ENCODE measurements at places on chromosomes 3 and 15.

DNA sequence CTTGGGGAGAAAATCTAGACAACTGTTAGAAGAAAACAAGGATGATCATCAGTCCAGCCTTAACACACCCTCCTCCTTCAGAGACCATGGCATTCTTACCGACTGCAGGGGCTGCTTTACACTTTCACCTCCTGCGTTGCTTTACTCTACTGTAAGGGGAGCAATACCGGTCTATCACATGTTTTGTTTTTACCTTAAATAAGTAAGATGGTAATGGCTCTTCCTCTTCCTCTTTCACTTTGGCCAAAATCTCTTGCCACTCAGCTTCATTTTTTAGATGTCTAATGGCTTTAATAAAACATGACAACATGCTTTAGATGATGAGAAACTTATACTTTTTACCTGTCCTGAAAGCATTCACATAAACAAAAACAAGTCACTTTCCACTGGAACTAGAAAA is 33.4 kb upstream of the STIMATE start:
- DNase-seq = no peak

GRCh38 chr15:73493922-73494321 is 51.0 kb downstream of the REC114 start:
- DNase-seq = no peak

DNA sequence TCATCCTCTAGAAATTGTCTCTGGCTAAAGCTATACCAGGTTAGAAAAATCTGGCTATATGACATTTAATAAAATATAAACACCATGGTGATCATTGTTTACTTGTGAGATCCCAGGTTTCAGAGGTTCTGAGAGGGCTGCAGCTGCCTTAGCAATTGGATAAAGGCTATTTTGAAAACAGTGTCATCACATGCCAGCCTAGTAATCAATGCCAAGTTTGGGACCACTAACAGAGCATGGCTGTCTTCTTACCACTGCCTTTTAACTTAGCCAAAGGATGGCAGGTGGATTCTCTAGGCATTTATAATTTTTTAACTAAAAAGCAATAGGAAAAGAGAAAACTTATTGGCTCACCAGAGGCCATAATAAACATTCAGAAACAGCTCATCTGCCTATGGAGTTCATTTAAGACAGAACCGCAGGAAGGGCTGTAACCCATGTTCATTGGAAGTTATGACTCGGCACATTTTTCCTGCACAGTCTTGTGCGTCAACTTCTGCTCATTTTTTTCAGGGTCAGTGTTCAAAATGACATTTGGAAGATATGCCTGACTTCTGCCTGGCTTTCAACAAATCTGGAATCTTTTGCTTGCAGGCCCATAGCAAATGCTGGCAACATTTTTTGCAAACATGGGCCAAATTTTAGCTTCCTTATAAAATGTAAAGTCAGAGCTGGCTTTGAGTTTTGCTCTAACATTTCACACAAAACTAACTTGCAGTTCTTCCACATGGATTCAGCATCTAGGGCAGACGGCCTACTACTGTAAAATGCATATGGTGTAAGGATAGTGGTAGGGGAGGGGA is 476.0 kb upstream of the TBL1XR1 start:
- DNase-seq = peak; percentile 59

DNA sequence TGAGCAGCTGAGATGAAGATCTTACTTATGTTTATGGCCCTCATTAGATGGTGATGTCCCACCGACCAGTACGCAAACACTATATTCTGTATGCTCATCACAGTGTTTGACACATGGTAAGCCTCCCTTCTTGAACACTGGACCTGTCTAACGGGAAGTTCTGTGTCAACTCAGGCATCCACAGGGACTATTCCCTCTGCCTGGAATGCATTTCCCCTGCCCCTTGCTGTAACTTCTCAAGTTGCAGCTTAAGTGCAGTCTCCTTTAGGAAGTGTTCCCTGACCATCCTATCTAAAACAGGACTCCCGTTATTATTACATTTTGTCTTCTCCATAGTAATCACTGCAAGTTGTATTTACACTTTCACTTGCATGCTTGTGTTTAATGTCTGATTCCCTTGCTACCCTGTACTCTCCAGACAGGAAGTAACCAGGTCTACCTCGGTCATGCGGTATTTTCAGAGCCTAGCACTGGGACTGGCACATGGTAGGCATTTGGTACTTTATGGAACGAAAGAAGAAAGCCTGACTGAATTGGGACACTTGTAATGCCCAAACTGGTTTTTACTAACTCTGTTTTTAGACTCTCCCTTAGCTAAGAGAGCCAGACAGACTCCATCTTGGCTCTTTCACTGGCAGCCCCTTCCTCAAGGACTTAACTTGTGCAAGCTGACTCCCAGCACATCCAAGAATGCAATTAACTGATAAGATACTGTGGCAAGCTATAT is 8.7 kb downstream of the DET1 start:
- no peak for DNase-seq

DNA sequence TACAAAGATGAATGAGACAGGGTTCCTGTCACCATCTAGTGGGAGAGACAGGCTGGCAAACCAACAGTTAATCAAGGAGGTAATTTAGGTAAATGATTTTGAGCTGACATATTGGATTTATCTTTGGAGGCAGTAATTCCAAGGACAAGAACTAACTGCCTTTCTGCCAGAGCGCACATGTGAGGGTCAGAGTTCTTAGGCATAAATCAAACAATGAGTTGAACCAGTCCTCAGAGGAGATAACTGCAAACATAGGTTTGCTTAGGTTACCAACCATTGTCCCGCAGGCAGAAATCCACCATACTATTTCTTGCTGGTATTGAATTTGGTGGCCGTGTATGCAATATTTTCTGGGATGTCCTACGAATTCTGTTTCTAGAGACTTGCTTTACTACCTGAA is 14.2 kb upstream of the PPP1R2 start:
- no peak for DNase-seq

- DNase-seq = peak; percentile 44
These were observed 337.7 kb upstream of the AGTR1 start for GRCh38 chr3:148360051-148360450.

DNA sequence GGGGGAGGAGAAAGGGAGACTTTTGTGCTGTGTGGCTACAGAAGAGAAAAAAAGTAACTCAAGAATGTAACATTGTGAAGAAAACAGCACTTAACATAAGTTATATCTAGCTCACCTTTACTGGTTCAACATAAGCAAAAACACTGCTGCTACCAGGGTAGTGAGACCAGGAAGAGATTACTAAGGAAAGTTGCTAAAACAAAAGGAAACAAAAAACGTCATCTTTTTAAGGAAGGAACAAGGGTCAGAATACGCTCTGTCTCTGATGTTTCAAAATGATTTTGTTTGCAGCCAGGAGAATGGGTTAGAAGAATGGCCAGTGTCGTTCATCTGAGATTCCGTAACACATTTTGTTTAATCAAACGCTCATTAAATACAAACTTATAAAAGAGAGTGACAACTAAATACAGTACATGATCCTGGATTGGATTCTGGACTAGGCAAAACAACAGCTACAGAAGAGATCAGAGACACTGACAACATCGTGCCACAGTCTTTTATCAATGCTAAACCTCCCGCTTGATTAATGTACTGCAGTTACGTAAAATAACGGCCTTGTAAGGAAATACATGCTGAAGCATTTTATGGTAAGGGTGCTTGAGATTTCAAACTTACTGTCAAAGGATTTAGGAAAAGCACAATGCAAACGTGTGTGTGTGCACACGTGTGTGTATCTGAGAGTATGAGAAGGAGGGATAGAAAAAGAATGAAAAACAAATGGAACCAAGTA is 67.7 kb downstream of the FOXP1 start:
- DNase-seq = no peak

- DNase-seq = no peak
These were observed 11.6 kb upstream of the SEMA5B start for GRCh38 chr3:123039178-123039577.

DNA sequence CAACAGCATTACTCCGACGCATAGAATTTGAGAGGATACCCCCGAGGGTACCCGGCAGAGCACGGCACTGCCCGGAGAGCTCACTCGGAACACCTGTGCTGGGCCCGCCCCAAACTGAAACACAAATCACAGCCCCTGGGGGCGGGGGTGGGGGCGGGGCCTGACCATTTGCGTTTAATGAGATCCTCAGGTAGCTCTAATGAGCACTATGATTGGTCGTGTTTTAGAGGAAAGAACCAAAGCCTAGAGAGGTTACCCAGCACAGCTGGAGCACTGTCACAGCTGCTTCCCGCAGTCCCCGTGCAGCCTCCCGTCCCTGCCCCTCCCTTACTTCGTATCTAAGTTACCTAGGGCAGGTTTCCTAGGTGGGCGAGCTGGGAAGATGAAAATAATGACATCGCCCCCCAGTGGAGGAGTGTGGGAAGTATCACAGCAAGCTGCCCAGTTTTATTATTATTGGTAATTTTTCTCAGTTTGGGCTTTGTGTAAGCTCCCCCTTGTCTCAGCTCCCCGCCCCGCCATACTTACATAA is 187.1 kb downstream of the PDE8A start:
- no peak for DNase-seq

- no peak for DNase-seq
These were observed 59.6 kb upstream of the MRPS22 start for GRCh38 chr3:139284221-139284620.

DNA sequence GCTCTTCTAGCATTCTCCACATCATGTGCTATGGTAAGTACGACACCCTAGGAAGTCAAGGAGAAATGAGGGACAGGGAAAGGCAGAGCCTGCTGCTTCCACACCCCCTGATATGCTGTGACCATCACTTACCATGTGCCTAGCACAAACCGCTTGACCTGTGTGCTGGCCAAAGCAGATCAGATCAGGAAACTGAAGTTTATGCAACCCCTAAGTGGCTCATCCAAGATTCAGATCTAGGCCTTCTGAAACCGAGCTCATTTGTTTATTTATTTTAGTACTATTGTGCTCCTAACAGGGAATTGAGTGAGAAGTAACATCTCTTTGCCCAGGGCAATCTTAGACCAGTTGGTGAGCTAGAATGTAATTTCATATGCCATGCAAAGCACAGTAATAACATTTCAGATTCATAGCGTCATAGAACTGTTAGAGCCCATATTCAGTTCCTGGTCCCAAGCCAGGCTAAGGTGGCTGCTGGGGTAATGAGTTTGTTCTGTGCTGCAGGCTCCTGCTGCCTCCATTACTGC is at the start of gene RTP2:
Gene RTP2 (minus strand): TSS at position 51 of the 527 bp plus-strand sequence. CDS start 429 bp downstream, outside the sequence.
- no peak for DNase-seq

DNA sequence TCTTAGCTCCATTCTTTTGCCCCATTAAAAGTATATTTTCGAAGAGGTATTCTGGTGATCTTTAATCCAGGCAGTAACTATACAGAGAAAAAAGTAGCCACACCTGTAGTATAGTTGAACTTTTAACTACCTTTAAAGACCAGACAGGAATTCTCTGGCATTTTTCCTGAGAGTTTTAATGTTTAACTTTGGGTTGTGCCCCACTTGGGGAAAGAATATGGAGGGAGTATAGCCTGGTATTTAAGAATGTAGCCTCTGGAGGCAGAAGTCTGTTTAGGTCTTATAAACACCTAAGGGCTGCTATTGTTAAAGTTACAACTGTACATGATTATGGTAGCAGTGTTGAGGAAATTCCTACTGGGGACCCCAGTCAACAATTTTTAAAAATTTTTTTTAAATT is 19.3 kb downstream of the C3orf85 start:
- no peak for DNase-seq

DNA sequence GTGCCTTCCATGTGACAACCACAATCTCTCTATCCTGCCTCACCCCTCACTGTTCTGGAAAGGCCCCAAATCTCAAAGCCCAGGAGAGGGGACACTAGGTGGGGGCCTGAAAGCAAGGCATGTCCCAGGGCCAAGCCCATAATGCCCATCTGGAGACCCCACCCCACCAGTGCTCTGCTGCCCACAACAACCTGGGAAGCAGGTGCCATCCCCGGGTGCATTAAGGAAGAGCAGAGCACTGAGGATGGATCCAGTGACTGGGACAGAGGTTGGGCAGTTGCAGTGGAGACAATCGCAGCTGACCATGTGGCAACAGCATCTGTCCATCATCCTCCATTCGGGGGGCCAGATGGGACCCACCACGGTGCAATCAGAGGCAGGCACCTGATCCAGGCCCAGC is 106.2 kb upstream of the PRR20G start:
- DNase-seq = no peak

DNA sequence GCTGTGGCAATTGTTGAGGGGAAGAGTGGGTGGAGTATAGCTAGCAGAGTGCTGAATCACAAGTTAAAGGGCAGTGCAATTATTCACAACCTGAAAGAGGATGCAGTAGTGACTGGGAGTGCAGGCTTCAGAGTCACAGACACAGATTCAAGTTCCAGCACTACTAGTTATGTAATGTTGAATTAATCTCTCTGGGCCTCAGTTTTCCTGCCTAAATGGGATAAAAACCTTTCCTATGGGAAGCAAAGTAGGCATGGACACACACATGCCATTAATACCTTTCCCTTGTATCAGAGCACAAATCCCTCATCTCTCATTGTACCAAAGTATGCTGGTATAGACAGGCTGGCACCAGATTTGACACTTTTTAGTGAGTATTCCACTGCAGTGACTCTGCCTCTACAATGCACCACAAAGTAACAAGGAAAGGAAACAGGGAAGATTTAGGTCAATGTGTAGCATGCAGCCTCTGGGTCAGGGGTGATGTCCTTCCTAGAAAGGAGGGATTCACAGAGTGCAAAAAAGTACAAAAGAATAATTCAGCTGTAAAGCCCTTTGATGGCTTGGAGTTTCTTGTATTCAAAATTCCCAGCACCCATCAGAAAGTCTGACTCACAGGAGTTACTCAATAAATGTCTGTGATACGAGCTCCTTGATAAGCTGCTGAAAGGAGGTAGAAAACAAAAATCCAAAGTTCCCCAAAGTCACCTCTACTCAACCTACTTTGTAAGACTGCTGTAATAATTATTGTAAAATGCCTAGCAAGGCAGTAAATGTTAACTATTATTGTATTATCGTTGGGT is 507.5 kb upstream of the TGFBR2 start:
- peak; percentile 37 for DNase-seq

GRCh38 chr3:171044384-171044783 is 17.9 kb upstream of the SLC2A2 start:
- DNase-seq = no peak

- peak; percentile 9 for DNase-seq
These were observed 153.4 kb downstream of the EBLN2 start for GRCh38 chr3:73214846-73215245.

DNA sequence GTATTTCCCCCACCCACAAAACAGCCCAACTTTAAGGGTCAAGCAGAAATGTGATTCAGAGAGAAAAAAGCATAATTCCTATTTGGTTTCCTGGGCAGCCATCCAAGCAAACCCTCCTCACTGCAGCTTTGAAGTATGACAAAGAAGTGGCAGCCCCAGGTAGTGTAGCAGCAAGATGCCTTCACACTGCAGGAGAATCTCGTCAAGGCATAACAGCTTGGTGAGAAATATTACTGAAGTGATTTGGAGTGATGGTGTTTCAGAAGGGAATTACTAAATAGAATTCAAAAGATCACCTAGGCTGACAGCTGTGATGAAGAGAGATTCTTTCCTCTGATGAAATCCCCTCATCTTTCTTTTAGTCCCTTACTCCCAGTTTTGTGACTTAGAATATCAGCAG is 173.9 kb downstream of the PYDC2 start:
- DNase-seq = no peak

- no peak for DNase-seq
These were observed 135.7 kb downstream of the MEIS2 start for GRCh38 chr15:36964626-36965025.

- DNase-seq = no peak
These were observed 202.3 kb upstream of the LPP start for GRCh38 chr3:187951452-187952190.

- no peak for DNase-seq
These were observed 16.3 kb downstream of the CRTAP start for GRCh38 chr3:33130144-33130543.

- no peak for DNase-seq
These were observed 139.8 kb upstream of the PROK2 start for GRCh38 chr3:71924721-71925120.

Measured in GM04503 (cell line).